ENCODE measurements at places on chromosomes 6 and 20. TPM values are rescaled to one million over a fixed set of nuclear protein-coding genes. Genes with fewer than 3 reads are reported as not detected.

- H3K4me3 ChIP-seq: no peak overlapping the region
- no peaks in the 10 kb centered on the region for H3K4me1 ChIP-seq
These were observed 900.5 kb downstream of the C6orf118 start for GRCh38 chr6:164408868-164409267.

Gene KIAA0408
- 0.85 TPM for total RNA-seq

DNA sequence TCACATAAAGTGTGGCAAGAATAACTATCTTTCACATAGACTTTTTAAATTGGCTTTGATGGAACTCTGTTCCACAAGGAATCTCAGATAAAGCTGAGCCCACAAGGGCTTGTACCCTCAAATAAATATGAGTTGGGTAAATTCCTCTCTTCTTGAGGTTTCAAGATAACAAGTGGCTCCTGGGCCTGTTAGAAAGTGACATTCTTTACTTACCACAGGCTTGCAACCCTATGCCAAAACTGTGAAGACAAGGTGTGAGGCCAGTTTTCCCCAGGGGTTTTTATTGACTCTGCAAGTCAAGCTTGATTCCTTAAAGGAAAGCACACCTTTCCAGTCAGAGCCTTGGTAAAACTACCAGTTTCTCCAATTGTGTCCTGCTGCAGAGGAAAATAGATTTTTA, 664.8 kb upstream of the GJE1 start:
- H3K27me3 ChIP-seq: no peaks in the 10 kb centered on the region
- DNase-seq: no peak
- no peaks in the 10 kb centered on the region for H3K36me3 ChIP-seq
- no peak overlapping the region for H3K4me3 ChIP-seq
- peaks cover 8% of the 10 kb centered on the region for H3K4me1 ChIP-seq

GRCh38 chr6:133951881-133952814, 876 bp upstream of the TBPL1 start:
- peak; percentile 40 for DNase-seq
- peak overlapping the region; percentile 81 for H3K27ac ChIP-seq
- H3K27me3 ChIP-seq: no peaks in the 10 kb centered on the region

Gene TGM3
- not detected for total RNA-seq

DNA sequence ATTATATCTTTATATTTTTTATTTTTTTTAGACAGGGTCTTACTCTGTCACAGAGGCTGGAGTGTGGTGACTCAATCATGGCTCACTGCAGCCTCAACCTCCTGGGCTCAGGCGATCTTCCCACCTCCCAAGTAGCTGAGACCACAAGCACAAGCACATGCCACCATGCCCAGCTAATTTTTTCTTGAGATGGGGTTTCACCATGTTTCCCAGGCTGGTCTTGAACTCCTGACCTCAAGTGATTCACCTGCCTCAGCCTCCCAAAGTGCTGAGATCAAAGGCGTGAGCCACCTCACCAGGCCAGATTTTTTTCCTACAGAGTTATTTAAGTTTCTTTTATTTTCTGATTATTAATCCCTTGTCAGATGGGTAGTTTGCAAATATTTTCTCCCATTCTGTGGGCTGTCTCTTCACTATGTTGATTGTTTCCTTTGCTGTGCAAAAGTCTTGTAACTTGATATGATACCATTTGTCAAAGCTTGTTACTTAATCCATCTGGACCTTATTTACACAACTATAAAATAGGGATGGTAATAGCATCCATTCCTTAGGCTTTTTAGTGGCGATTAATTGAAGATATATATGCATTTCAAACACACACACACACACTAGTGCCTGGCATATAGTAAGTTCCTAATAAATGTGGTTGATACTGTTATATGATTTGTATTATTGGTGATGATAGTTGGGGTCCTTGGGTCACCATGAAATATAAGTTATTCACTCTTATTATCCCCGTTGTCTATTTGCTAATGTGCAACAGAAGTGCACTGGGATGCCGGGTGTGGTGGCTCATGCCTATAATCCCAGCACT, 187.1 kb downstream of the BCAS1 start:
- H3K27me3 ChIP-seq: no peaks in the 10 kb centered on the region
- no peak overlapping the region for H3K4me3 ChIP-seq
- H3K4me1 ChIP-seq: peaks cover 12% of the 10 kb centered on the region
- no peak overlapping the region for H3K27ac ChIP-seq
- no peak for DNase-seq

GRCh38 chr6:160082627-160083026, 39.0 kb upstream of the SLC22A1 start:
- H3K27ac ChIP-seq: no peak overlapping the region
- no peaks in the 10 kb centered on the region for H3K4me1 ChIP-seq
- H3K36me3 ChIP-seq: peaks cover 97% of the 10 kb centered on the region
- no peak for DNase-seq

GRCh38 chr6:105077596-105078385, 102.0 kb downstream of the POPDC3 start:
- no peaks in the 10 kb centered on the region for H3K4me1 ChIP-seq
- H3K36me3 ChIP-seq: no peaks in the 10 kb centered on the region
- no peak for DNase-seq
- no peak overlapping the region for H3K4me3 ChIP-seq
- H3K27me3 ChIP-seq: no peaks in the 10 kb centered on the region
- H3K27ac ChIP-seq: no peak overlapping the region

GRCh38 chr20:33948480-33948879, 45.2 kb upstream of the RALY start:
- no peaks in the 10 kb centered on the region for H3K27me3 ChIP-seq
- no peak for DNase-seq
- no peaks in the 10 kb centered on the region for H3K4me1 ChIP-seq
- H3K27ac ChIP-seq: no peak overlapping the region

- H3K27me3 ChIP-seq: no peaks in the 10 kb centered on the region
- no peaks in the 10 kb centered on the region for H3K4me1 ChIP-seq
- H3K27ac ChIP-seq: no peak overlapping the region
- no peak overlapping the region for H3K4me3 ChIP-seq
- DNase-seq: no peak
These were observed 4.5 kb upstream of the ALDH8A1 start for GRCh38 chr6:134954272-134955000.

Gene FOXF2
- not detected for total RNA-seq

GRCh38 chr20:34907616-34908469, 31.4 kb downstream of the ACSS2 start:
- no peak overlapping the region for H3K27ac ChIP-seq
- DNase-seq: no peak
- no peaks in the 10 kb centered on the region for H3K36me3 ChIP-seq
- H3K4me1 ChIP-seq: no peaks in the 10 kb centered on the region

DNA sequence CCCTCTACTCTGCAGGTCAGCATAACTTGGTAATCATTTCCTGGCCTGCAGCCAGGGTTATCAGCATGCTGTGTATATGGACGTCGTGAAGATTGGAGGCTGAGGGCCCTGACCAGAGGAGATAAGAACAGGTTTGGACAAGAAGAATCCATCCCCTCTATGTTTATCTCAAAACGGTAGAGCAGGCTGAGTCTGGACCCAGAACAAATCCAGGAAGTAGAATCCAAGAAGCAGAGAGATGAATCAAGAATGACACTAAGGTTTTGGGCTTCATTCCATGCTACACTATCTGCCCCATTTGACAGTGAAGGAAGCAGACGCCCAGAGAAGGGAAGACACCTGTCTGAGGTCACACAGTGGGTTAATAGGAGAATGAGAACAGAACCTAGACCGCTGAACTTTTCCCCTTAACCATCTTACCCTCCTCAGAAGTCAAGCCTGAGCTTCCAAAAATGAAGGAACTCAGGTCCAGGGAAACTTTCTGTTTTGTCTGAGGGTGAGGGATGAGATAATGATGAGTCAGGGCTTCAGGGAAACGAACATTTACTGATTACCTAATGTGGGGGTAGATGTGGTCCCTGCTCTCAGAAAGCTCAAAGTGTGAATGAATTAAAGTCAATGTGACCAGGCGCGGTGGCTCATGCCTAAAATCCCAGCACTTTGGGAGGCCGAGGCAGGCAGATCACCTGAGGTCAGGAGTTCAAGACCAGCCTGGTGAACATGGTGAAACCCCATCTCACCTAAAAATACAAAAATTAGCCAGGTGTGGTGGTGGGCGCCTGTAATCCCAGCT, 9.4 kb upstream of the COMMD7 start:
- no peaks in the 10 kb centered on the region for H3K36me3 ChIP-seq
- H3K4me1 ChIP-seq: no peaks in the 10 kb centered on the region
- no peak overlapping the region for H3K27ac ChIP-seq

DNA sequence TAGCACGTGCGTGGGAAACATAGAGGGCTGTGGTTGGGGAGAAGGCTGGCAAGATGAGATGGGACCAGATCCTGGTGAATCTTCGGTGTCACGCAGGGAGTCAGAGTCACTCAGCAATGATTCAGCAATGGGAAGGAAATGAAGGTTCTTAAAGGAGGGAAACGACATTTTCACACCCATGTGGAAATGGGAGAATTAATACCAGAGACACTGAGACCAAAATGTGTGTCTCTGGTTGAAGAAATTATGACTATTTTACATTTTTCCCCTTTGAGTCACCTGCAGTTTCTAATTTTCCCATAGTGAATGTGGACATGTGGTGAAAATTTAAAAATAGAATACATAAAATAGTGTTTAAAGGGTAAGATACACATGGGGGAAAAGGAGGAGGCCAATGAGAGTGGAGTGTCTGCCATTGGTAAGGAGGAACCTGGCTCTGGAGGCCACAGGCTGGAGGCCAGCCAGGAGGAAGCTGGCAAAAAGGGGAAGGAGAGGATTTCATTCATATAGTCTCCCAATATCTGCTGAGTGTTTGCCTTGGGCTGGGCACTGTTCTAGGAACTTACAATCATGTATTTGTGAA, 17.5 kb downstream of the NRN1 start:
- peaks cover 6% of the 10 kb centered on the region for H3K27me3 ChIP-seq
- H3K27ac ChIP-seq: no peak overlapping the region
- no peak overlapping the region for H3K4me3 ChIP-seq

- H3K4me3 ChIP-seq: no peak overlapping the region
- no peak for DNase-seq
- H3K36me3 ChIP-seq: no peaks in the 10 kb centered on the region
- H3K4me1 ChIP-seq: no peaks in the 10 kb centered on the region
- no peak overlapping the region for H3K27ac ChIP-seq
These were observed 76.3 kb downstream of the MRPL14 start for GRCh38 chr6:44050872-44051505.

Gene BPIFA1
- not detected for total RNA-seq

DNA sequence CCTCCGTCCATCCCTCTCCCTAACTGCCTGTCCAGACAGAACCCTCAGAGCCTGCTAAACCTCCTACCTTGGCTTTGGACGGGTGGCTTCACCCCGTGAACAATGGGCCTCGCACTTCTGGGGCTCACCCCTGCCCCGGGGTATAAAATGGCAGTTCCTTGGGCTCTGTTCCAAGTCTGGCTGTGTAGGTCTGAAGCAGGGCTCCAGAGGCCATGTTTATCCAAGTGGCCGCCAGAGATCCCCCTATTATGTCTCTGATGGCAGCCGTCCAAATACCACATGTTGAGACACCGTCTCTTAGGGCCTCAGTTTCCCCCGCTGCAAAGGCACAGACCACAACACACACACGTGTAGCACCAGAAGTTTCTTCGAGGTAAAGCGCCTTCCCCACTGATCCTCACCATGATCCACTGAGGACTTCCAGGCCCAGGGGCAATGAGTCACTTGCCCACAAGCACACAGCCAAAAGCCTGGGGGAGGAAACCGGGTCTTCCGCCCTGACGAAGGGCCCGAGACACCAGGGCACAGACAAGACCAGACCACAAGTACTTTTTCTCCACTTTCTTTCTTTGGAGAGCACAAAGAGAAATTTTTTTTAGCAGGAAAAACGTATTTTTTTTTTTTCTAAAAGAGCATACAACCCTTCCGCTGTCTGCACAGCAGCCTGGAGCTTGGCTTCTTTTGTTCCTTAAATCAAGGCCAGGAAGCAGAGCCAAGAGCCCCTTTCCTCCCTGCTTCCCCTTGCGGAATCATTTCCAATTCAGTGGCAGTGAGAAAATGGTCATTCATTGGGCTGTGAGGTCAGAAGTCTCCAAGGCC, 11.8 kb downstream of the CPNE5 start:
- no peaks in the 10 kb centered on the region for H3K27me3 ChIP-seq
- H3K4me1 ChIP-seq: no peaks in the 10 kb centered on the region
- no peak for DNase-seq
- no peak overlapping the region for H3K4me3 ChIP-seq

Gene SNRNP48
- total RNA-seq: 29.0 TPM

DNA sequence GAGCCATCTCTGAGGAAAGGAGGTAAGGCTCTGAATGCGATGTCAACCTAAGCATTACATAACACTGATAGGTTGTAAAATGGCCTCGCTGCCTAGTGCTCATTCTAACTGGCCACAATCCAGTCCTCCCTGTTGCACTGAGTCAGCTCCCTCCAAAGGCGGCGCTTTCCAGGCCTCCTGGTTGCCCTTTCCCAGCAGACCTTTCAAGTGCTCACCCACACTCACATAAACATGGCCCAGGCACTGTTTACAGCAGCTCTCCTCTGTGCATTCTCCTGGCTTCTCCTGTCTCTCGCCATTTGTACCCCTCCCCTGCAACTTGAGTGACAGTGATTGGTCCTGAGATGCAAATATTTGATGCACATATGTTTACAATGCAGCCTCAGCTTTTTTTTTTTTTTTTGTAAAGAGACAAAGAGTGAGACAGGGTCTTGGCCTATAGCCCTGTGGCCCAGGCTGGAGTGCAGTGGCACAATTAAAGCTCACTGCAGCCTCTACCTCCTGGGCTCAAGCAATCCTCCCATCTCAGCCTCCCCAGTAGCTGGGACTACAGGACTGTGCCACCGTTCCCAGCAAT, 36.8 kb upstream of the PRND start:
- H3K27me3 ChIP-seq: no peaks in the 10 kb centered on the region
- H3K27ac ChIP-seq: peak overlapping the region; percentile 93
- peaks cover 30% of the 10 kb centered on the region for H3K4me1 ChIP-seq
- H3K4me3 ChIP-seq: no peak overlapping the region

DNA sequence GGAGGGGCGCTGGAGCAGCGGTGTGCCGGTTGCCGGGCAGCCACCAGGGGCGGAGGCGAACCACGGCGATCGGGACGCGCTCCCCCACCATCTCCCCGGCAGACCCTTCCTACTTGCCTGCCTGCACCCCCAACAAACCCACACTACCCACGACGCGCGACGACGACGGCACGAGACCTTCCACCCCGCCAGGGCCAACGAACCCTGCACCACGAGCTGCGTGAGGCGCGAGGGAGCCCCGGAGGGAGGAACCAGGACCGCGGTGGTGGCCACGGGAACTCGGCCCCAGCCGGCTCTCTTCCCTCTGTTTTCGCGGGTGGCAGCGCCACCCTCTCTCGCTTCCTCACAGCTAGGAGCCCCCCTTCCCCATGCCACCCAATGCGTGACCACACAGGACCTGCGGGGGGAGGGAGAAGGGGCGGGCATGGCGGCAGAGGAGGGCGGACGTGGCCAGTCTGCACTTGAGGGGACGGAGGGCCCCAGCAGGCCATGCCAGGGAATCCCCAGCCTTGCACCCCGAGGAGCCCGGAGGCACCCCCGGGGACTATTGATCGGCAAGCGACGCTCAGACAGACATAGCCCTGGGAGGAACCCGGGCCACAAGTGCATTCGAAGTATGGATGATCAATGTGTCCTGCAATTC, 1516.4 kb upstream of the DEFB115 start:
- no peak overlapping the region for H3K4me3 ChIP-seq
- H3K36me3 ChIP-seq: no peaks in the 10 kb centered on the region
- no peaks in the 10 kb centered on the region for H3K4me1 ChIP-seq
- H3K27ac ChIP-seq: no peak overlapping the region
- no peak for DNase-seq

- peaks cover 4% of the 10 kb centered on the region for H3K27me3 ChIP-seq
- no peaks in the 10 kb centered on the region for H3K4me1 ChIP-seq
- H3K27ac ChIP-seq: no peak overlapping the region
These were observed 15.5 kb downstream of the GNAS-AS1 start for GRCh38 chr20:58835231-58835630.
